Panc1 (cell line): ENCODE measurements at places on chromosomes 12 and 14. TPM values are rescaled to one million over a fixed set of nuclear protein-coding genes. Genes with fewer than 3 reads are reported as not detected.

- no peaks in the 10 kb centered on the region for H3K4me1 ChIP-seq
- H3K27ac ChIP-seq = no peak overlapping the region
- H3K27me3 ChIP-seq = no peaks in the 10 kb centered on the region
These were observed 81.2 kb downstream of the BMP4 start for GRCh38 chr14:53875324-53875897.

- H3K27ac ChIP-seq = no peak overlapping the region
- no peaks in the 10 kb centered on the region for H3K27me3 ChIP-seq
- no peak for DNase-seq
- no peaks in the 10 kb centered on the region for H3K36me3 ChIP-seq
- H3K4me3 ChIP-seq = no peak overlapping the region
These were observed 26.1 kb downstream of the SERPINA3 start for GRCh38 chr14:94638339-94638738.

DNA sequence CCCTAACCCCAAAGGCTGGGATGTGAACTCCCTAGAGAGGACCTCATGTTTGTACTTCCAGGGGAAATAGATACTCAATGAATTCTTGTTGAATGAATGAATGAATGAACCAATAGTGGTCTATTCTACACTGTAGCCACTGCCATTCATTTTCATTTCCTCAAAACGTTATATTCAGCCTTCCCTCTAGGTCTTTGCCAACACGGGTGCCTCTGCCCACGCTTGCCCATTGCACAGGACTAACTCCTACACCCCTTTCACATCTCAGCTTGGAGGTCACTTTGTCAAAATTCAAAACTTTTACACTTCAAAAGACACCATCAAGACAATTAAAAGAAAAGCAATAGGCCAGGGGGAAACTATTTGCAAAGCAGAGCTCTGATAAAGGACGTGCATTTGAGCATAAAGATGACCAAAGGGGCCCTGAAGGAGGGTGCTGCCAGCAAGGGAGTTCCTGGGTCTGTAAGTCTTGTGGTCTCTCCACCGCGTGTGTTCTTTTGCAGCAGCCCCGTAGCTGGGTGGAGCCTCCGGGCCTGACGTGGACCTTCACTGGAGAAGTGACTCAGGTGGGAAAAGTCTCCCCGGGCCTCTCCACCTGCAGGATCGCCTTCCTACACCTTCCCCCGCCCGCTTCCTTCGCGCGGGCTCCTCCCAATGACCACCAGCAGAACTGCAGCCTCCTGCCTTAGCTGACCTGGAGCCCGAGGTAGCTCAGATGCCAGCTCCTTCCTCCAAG is 31.5 kb downstream of the TMEM63C start:
- H3K27me3 ChIP-seq = peaks cover 2% of the 10 kb centered on the region; the same call in 1 of the 2 replicates
- peak; percentile 25 for DNase-seq
- H3K4me3 ChIP-seq = no peak overlapping the region
- H3K27ac ChIP-seq = no peak overlapping the region
- H3K36me3 ChIP-seq = no peaks in the 10 kb centered on the region

DNA sequence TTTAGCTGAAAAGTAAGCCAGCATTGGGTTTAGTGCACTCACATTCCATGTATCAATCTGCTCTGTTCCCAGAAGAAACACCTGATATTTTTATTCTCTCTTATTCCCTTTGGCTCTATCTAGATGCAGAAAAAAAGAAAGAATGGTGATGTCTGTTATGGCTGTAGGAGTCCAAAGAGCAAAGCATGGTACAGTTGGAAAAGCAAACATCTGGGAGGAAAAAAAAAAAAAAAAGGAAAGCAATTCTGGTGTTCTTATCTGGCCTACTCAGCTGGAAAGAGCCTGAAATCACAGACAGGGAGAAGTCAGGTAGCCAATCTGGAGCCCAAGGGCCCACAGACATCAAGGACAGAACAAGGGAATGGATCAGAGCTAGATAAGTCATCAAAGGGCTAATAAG is 293.9 kb downstream of the DUSP6 start:
- H3K27me3 ChIP-seq = no peaks in the 10 kb centered on the region
- H3K4me3 ChIP-seq = no peak overlapping the region
- H3K27ac ChIP-seq = no peak overlapping the region
- DNase-seq = no peak

- no peak overlapping the region for H3K4me3 ChIP-seq
- H3K4me1 ChIP-seq = 0 out of 2 replicates have a peak, but pooled peaks cover 5% of the 10 kb centered on the region
- H3K27ac ChIP-seq = peak overlapping the region; percentile 20; the same call in 1 of the 2 replicates
- no peak for DNase-seq
- H3K36me3 ChIP-seq = no peaks in the 10 kb centered on the region
These were observed 58.9 kb upstream of the EEA1 start for GRCh38 chr12:92987846-92988621.

- H3K4me3 ChIP-seq = no peak within 1 kb of the TSS
- H3K27me3 ChIP-seq = peaks cover 11% of the 10 kb centered on the region
- DNase-seq = no peak
- H3K4me1 ChIP-seq = no peaks in the 10 kb centered on the region
- no peak within 1 kb of the TSS for H3K27ac ChIP-seq
These were observed at the start of gene ADGRD1 for GRCh38 chr12:130953771-130954543. ADGRD1 (plus strand) TSS chr12:130953907; CDS start chr12:130954466, 559 bp downstream.

- H3K27me3 ChIP-seq = no peaks in the 10 kb centered on the region
- no peaks in the 10 kb centered on the region for H3K36me3 ChIP-seq
- DNase-seq = peak; percentile 64
- H3K27ac ChIP-seq = no peak overlapping the region
- no peak overlapping the region for H3K4me3 ChIP-seq
These were observed 230.5 kb downstream of the SLC25A21 start for GRCh38 chr14:36941783-36942521.

- H3K4me1 ChIP-seq = peaks cover 13% of the 10 kb centered on the region
- no peaks in the 10 kb centered on the region for H3K27me3 ChIP-seq
- DNase-seq = no peak
- no peak overlapping the region for H3K4me3 ChIP-seq
These were observed 5.9 kb upstream of the APOLD1 start for GRCh38 chr12:12779529-12779928.

GRCh38 chr12:90970471-90970870 is 15.5 kb upstream of the CCER1 start:
- H3K27me3 ChIP-seq = no peaks in the 10 kb centered on the region
- H3K27ac ChIP-seq = no peak overlapping the region
- H3K4me3 ChIP-seq = no peak overlapping the region
- no peaks in the 10 kb centered on the region for H3K4me1 ChIP-seq
- no peaks in the 10 kb centered on the region for H3K36me3 ChIP-seq
- DNase-seq = no peak

DNA sequence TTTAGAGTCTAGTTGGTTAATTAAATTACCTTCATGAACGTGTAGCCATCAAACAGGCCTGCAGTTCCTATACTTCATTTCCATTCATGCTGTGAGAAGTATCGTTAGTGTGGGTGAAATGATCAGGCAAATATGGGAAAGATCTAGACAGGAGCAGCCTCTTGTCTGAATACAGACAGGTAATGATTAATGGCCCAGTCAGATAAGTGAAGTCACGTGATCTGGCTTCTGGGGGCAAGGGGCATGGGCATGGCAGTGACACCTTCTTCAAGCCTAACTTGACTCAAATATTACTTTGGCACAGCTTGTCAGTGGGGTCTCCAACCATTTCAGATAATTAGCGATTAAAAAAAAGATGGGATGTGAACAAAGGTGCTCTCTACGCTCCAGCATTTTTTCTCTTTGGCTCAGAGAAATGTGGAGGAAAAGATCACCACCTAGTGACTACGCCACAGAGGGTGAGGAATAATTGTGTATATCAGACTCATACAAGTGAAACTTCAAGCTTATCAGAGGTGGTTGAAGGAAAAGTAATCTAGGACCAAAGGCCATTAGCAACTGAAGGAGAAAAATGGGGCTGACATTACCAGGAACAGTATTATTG is 17.8 kb downstream of the GUCY2C start:
- H3K36me3 ChIP-seq = no peaks in the 10 kb centered on the region
- H3K4me1 ChIP-seq = no peaks in the 10 kb centered on the region

GRCh38 chr14:92880851-92881250 is 42.1 kb upstream of the CHGA start:
- H3K36me3 ChIP-seq = no peaks in the 10 kb centered on the region
- no peaks in the 10 kb centered on the region for H3K4me1 ChIP-seq
- no peak overlapping the region for H3K27ac ChIP-seq

DNA sequence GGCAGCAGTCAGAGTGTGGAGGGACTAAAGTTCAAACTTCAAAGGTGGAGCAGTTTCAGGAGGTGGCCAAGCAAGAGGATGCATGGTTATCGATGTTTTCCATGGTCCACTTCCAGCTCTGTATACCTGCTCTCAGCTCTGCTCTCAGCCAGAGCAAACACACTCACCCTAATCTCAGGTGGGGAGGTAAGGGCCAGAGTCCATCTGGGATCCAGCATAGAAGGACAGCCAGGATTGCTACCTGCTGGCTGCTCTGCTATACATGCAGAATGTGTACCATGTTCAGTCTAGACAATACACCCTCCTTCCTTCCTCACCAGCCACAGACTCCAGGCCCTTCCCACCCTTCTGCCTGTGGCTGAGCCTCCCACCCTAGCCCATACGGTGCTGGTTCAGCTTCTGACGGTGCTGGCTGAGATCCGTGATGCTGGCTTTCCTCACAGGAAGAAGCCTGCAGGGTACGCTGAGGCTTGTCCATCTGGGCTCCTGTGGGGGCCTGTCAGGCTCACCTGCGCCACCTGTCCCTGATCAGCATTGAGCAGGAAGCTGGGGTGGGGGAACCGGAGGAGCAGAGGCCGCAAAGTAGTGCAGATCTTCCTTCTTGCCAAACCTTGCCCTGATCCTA is 2.4 kb downstream of the CBLN3 start:
- peaks cover 8% of the 10 kb centered on the region for H3K4me1 ChIP-seq
- peaks cover 6% of the 10 kb centered on the region; the same call in 1 of the 2 replicates for H3K36me3 ChIP-seq
- no peak for DNase-seq
- no peak overlapping the region for H3K4me3 ChIP-seq
- no peaks in the 10 kb centered on the region for H3K27me3 ChIP-seq
- no peak overlapping the region for H3K27ac ChIP-seq

DNA sequence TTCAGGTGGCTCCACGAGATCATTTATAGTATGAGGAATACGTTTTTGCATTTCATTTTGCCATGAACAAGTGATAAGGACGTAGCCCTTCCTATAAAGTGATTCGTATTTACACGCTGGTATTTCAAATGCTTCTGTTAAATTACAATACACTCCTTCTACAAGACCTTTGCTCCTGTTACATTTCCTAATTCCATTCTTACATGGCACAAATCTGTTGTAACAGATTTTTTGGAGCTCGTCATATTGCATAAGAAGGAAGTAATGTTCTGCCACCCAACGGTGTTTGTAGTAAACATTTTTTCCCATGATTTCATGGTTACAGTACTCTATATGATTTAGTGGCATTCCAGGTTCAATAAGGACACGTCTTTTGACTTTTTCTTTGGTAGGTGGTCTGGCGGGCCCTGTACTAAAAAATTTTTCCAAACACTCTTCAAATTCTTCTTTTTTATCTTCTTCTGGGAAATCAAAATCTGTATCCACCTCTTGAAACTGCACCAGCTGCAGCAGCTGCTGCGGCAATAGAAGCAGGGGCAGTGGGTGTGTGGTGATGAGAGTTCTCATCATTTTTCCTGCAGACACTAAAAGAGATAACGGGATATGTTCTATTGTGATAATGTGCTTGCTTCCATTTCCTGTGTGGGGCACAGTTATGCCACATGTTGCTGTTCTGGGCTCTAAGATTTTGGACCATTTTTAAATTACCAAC is 4.2 kb downstream of the RNASE9 start:
- H3K4me3 ChIP-seq = no peak overlapping the region
- no peaks in the 10 kb centered on the region for H3K27me3 ChIP-seq
- no peak overlapping the region for H3K27ac ChIP-seq
- DNase-seq = no peak
- no peaks in the 10 kb centered on the region for H3K36me3 ChIP-seq
- H3K4me1 ChIP-seq = no peaks in the 10 kb centered on the region

DNA sequence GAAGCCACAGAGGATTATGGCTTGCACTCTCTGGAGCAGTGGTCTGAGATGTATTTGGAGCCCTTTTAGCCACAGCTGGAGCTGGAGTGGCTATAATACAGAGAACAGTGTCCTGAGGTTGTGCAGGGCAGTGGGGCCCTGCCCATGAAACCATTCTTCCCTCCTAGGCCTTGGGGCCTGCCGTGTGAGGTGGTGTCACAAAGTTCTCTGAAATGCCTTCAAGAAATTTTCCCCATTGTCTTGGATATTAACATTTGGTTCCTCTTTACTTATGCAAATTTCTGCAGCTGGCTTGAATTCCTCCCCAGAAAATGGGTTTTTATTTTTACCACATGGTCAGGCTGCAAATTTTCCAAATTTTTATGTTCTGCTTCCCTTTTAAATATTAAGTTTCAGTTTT is 79.3 kb downstream of the UNC79 start:
- DNase-seq = no peak
- H3K27me3 ChIP-seq = peaks cover 2% of the 10 kb centered on the region; the same call in 1 of the 2 replicates
- H3K4me3 ChIP-seq = no peak overlapping the region
- H3K36me3 ChIP-seq = no peaks in the 10 kb centered on the region
- no peaks in the 10 kb centered on the region for H3K4me1 ChIP-seq

DNA sequence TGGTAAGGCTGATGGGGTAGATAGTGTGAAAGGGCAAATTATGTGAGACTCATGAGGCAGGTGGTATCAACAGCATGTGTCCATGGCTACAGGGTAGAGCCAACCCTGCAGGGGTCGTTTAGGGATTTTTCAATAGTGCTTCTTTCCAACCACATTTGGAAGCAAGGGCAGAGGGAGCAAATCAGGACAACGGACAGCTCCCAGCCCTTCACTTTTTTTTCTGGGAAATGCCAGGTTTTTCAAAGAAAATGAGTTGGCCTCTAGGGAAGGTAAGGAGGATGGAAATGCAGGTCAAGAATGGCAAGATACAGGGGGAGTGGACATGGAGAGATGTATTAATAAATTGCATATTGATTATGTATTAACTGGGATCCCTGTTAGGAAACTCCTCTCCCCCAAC is 4.9 kb upstream of the CMA1 start:
- no peaks in the 10 kb centered on the region for H3K36me3 ChIP-seq
- no peaks in the 10 kb centered on the region for H3K4me1 ChIP-seq
- H3K27ac ChIP-seq = no peak overlapping the region
- H3K27me3 ChIP-seq = no peaks in the 10 kb centered on the region

DNA sequence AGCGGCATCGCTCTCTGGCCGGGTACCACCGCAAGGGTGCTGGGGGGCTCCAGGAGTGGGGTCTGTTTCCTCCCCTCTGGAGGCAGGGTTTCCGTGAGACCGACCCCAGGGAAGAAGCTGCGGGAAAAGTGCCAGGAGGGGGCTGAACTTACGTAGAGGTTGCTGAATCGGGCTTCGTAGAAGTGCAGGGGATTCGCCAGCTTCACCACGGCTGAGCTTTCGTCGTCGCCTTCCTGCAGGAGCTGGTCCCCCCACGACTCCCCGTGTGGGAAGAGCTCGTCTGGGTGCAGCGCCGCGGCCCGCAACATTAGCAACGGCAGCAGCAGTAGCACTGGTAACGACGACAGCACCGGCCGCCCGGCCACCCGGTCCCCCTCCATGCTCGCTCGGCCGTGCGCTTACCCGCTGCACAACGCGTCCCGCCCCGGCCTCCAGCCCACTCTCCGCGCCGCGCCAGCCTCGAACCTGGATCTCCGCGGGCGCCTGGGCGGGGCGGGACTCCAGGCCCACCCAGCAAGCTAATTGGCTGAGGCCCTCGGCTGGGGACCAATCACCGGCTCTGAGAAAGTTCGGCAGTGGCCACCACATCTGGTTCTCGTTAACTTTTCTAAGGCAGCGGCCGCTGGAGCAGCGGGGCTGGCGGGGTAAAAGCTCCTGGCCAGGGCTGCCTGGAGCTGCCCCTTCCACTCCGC is at the start of gene NID2:
NID2 (minus strand) TSS at position 445 of the 692 bp plus-strand sequence; CDS start at position 380, 65 bp downstream.
- peak within 1 kb of the TSS; percentile 41 for H3K4me3 ChIP-seq
- H3K4me1 ChIP-seq = no peaks in the 10 kb centered on the region
- no peak within 1 kb of the TSS for H3K27ac ChIP-seq
- DNase-seq = no peak
- H3K36me3 ChIP-seq = no peaks in the 10 kb centered on the region; the same call in 1 of the 2 replicates
- H3K27me3 ChIP-seq = peaks cover 15% of the 10 kb centered on the region

Gene BLTP3B
- total RNA-seq = 32.2 TPM

Gene GALNT9
- total RNA-seq = 0.33 TPM

Gene PZP
- total RNA-seq = not detected

Gene P2RX7
- total RNA-seq = 0.23 TPM

Gene DNAH10
- total RNA-seq = 0.39 TPM

Gene GXYLT1
- 17.4 TPM for total RNA-seq
